ENCODE measurements at places on chromosomes 7 and 10.

DNA sequence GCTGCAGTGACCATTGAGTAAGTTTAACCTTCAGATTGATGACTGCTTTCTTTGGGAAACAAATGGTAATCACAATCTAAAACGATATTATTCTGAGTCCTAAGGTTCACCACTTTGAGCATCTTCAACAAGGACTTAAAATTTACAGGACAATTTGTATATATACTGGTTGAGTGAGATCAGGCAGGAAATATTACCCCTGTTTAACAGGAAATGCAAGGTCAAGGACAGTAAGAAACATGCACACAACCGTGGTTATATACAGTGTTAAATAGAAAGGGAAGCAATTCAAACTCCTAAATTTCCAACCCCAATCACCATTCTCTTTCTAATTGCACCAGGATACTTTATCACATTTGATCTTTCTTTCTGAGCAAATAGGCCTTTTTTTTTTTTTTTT lies 96.1 kb downstream of the ZNF277 start:
- DNase-seq, result no peak

GRCh38 chr10:110864662-110865140 lies 7.0 kb upstream of the PDCD4 start:
- peak; percentile 49 for DNase-seq

DNA sequence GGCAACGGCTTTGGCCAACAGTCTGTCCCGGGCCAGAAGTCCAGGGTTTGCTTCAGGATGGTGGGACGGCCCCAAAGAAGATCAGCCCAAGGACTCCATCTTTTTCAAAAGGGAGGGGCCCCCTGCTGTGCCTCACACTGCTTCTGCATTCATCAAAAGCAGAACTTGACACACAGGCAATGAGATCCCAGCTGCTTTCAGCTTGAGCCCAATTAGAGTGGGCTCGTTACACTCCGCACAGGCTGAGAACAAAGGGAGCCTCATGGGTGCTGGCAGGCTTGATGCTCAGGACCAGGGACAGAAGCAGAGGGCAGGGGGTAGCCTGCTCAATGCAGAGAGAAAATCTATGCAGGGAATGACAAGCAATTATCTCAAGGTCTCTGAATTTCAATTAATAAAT lies 45.5 kb downstream of the VOPP1 start:
- no peak for DNase-seq

DNA sequence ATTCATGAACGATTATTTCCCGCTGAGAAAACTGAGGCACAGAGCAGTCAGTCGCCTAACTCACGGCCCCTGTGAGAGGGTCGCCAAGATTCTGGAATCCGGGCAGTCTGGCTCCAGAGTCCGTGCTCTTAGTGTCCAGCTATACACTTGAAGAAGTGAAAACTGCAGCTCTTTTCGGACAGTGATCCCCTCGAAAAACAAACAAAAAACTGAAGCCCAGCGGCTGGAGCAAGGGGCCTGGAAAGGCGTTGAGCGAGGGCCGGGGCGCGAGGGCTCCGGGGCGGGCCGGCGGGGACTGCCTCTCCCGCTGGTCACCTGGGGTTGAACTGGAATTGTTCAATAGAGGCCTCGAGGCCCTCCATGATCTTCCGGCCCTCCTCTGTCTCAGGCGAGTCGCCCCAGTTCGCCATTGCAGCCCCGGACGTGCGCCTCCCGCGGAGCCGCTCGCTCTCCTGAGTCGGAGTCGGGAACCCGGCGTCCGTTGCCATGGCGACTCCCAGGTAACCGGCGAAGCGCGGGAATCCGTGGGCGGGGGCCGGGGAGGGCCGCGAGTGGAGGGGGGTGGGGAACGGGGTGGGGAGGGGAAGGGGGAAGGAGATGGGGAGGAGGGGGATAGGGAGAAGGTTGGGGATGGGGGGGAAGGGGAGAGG lies 881 bp downstream of the C10orf67 start:
- DNase-seq, result peak; percentile 26

- no peak for DNase-seq
Observed at GRCh38 chr10:127175357-127176110, 20.9 kb downstream of the INSYN2A start.

DNA sequence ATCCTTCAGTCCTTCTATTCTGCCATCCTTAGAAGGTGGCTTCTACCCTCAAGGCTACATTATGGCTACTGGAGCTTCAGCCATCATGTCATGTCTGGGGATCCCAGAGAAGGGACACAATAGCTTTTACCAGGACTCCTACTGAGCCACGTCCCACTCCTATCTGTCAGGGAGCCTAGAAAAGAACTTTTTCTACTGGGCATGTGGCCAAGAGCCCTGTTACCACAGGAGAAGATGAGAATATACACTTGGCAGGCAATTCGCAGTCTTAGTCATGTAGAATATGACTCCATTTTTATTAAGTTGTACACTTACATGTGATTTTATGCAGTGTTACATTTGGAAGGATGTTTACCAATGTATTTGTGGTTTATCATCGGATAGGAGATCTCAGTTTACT lies 64.6 kb upstream of the KCNMA1 start:
- no peak for DNase-seq

DNA sequence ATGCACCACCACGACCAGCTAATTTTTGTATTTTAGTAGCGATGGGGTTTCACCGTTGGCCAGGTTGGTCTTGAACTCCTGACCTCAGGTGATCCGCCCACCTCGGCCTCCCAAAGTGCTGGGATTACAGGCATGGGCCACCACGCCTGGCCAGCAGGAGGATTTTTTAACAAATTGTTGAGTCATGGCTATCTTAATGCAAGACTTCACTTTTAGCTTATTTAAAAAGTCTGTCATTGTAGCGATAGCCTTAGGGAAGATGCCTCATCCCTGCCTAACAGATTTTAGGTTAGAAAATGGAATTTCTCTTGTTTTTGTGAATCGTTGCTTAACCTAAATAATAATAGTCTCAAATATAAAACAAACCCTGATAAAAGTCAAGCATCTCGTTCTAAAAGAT lies 35.5 kb downstream of the PPP2R2D start:
- DNase-seq, result no peak

- no peak for DNase-seq
Observed at GRCh38 chr7:157021071-157021870, 10.8 kb upstream of the MNX1 start.

DNA sequence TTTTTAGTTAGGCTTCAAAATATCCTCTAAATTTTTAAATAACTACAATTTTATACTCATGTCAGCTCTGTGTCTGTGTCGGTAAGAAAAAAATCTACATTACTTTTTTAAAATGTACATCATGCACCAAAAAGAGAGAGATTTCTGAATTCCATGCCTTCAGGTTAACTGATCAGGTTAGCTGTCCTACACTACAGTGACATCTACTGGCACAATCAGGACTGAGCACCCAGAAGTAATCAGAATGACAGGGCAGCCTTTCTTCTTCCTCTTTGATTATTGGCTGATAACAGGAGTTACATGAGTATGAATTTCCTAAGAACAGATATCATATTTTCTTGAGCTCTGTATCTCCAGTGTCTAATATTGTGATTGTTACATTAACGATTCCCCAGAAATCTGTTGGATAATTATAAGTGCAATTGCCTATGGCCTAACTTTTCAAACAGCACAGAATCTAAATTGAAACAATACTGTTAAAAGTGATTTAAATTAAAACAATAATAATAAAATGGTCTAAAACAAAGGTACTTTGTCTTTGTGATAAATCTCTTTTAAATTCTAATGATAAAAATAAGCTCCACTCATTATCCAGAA lies 41.8 kb upstream of the HYCC1 start:
- DNase-seq, result peak; percentile 36

DNA sequence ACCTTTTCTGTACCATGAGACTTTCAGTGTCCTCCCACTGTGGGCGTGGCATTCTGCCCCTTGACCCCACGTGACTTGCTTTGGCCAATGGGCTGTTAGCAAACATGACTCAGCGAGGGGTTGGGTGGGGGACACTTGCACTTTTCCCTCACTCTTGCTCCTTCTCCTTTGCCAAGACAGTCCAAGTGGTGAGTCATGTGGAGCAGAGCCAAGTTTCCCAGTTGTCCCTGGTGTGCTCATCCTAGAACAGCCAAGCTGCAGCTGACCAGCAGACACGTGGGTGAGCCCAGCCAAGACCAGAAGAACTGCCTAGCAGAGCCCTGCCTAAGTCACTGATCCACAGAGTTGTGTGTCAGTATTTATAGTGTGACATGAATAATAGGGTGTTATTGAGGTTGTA lies 82.8 kb upstream of the CPXM2 start:
- no peak for DNase-seq

- DNase-seq, result no peak
Observed at GRCh38 chr10:49417311-49418052, 21.6 kb upstream of the DRGX start.

DNA sequence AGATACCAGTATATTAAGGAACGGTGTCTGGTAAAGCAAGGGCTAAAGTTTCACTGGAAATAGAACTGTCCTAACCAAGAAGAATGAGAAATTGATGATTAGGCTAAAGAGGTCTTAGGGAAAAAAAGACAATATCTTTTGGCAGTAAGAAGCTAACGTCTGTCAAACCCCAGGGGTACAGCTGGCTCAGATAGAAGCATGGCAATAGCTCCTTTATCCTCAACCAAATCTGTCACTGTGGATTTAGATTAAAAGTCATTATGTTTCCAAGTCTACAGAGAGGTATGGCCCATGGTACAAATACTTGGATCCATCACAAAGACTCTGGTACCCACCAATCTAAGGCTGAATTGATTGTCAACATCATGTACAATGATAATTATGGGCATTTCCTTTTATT lies 8.6 kb upstream of the SLC16A9 start:
- no peak for DNase-seq

GRCh38 chr10:84138478-84139125 lies 707 bp upstream of the GHITM start:
- DNase-seq, result peak; percentile 25

DNA sequence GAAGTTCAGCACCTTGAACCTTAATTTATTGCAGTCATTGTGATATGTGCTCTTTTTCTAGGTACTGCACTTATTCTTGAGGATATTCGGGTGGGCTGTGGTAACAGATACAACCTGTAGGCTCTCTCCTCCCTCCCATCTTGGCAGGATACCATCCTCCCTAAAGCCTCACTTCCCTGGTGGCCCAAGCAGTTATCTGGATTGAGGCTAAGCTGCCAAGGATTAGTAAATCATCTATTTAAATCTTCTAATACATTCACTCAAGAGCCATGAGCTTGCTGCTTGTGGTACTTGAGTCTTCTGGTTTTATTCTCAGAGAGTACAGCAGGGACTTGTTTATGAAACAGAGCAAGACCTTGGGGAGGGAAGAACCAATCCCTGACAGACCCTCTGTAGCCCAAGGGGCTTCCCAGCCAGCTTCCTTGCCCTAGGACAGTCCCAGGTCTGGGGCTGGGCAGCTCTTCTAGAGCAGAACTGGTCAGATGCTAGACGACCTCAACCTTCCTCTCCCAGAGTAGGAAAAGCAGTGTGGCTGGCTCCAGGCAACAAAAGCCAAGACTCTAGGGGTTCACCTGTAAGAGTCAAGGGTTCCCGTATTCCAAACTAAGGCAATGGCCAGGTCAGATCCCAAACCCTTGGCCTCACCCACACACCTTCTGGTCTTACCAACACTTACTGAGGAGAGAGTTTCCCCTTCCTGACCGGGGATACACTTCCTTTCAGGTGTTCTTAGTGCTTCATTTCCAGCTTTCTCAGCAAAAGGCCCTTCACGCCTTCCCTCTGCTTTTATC lies 21.3 kb downstream of the WNT8B start:
- DNase-seq, result no peak

DNA sequence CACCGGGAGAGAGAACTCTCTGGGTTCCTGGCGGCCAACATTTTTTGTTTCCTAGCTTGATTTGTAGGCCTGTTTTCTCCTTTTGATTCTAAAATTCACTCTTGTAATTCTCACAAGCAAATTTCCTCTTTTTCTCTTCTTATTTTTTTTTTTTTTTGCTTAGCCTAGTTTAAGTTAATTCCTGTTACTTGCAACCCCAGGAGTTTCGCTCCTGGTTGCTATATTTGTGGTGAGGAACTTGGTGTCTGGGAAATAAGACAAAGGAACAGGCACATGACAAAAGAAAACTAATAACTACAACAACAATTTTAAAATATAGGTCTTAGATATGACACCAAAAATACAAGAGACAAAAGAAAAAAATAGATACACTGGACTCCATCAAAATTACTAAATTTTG lies 6.7 kb downstream of the AOAH start:
- DNase-seq, result no peak

GRCh38 chr7:115477193-115477651 lies 553.3 kb downstream of the TFEC start:
- DNase-seq, result no peak

DNA sequence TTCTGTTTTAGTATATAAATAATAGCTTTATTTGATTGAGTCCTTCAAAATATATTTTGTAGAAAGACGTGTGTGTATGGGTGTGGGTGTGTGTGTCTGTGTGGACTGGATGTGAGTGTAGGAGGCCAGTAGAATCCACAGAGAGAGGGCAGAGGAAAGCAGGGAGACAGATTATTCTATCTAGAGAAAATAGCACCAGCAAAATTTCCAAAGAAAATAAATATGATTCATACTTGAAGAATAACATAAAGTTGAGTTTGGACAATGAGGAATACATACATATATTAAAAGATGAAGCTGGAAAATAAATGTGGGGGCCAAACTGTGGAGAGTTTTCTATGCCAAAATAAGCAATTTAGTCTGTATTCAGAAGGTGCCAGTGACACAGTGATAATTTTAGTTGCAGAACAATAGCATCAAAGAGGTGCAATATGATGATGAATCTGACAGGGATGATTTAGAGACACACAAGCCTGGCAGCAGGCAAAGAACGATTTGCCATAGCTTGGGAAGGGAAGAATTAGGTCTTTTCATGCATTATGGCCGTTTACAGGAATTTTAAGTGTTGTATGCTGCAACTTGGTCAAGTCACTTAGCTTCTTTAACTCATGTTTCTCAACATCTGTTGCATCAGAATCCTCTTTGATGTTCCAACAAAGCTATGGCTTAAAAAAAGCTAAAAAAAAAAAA lies 121.3 kb downstream of the SEMA3A start:
- DNase-seq, result no peak

DNA sequence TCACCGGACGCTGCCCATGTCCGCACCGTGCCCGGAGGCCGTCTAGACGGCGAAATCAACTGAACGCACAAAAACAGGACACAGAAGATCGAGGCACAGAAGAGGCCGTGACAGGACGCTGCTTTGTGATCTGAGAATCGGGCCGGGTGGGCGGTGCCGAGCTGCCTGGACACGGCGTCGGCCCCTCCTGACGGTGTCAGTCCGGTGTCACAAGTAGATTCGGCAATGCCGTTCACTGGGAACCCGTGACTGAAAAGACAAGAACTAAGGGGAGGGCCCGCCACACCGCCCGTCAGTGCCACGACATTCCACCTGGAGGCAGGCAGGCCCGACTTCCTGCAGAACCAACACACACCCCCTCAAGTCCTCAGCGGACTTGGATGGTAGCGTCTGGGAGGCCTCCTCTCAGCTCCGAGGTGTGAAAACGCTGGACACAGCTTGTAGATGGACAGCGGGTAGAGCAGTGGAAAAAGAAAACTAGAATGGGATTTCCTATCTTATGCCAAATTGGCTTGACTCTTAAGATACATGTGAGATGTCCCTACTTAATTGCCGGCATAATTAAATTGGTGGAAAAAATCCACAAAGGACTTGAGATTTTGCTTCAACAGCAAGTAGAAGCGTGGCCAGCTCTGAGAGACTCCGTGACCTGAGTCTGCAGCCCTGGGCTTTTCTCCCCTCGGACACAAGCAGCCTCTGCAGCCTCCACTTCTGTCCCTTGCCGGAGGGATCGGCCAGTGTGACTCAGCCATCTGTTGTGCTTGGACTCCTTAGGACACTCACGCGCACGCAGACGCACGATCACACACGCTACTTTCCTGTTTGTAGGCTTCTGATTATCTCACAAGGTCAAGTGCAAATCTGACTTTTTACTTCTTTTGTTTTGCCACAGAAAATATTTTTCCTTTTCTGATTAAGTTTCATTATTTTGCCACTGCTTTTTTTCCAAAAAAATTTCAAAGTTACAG lies 269.0 kb downstream of the DIP2C start:
- no peak for DNase-seq

Data from T follicular helper cell (primary cell).